Spinal cord (tissue), 10 donors: ENCODE measurements at places on chromosomes 4 and X. TPM values are rescaled to one million over a fixed set of nuclear protein-coding genes. Genes with fewer than 3 reads are reported as not detected.

Gene BEX5
- total RNA-seq = 28.3 TPM

Gene ARHGAP6
- total RNA-seq = 4.5 TPM

Gene GPRIN3
- 6.3 TPM for total RNA-seq

Gene PFKFB1
- 0.20 TPM for total RNA-seq

DNA sequence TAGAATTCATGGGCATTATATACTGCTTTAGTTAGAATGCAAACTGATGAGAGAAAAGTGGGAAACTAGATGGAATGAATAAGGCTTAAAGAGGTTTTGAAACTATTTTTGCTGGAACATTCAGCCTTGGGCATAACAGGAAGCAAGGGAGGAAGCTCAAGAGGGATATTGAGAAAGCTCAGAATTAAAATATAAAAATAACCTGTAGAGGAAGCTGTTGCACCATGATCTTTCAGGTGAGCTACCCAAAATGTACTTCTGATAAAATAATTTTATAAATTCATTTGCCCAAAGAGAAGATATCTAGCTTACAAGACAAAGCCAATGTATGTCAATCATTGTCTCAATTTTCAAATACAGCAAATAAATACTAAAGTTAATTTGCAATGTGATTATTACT is 11.3 kb downstream of the GC start:
- DNase-seq = no peak

DNA sequence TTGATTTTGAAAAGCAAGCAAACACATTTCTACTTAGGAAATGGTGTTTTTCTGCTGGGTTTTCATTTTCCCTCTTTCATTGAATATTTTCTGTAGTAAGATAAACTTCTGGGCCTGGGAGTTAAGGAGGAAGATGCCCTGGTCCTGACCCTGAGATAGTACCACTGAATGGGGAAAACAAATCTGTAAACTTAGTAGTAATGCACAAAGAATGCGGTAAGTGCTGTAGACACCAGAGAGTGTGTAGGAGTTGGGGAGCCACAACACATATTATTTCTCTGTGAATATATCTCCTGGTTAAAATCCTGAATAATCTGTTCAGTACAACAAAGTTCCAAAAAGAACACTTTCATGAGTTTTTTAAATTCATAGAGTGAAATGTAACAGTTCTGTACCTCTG is 178.3 kb downstream of the MAPK10 start:
- DNase-seq = no peak

DNA sequence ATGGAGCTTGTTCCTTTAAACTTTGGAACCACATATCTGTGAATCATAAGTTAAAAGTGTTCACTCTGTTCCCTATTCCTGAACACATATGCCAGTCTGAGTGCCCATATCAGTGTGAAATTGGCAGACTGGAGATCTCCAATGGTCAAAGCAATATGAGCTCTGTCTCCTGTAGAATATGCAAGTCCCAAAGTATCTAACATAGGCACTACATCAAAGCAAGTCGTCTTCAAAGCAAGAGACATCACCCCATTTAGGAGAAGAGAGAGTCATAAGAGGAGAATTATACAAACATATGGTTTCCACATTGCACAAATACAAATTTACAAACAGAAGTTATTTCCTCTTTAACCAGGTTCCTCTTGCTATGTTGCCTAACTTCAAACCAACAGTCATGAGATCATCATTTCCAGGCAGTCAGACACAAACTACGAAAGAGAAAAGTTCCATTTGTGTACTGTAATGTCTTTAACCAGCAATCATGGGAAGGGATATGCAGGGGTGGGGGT is 9.9 kb upstream of the GK start:
- DNase-seq = no peak

- DNase-seq = no peak
Measured at GRCh38 chr4:866761-867390, 40.9 kb upstream of the CPLX1 start.
